RWPE2 (cell line): ENCODE measurements at places on chromosomes 7 and 10.

- H3K4me1 ChIP-seq, result no peaks in the 10 kb centered on the region
- no peak overlapping the region for H3K4me3 ChIP-seq
- peaks cover 3% of the 10 kb centered on the region for H3K27me3 ChIP-seq
- no peaks in the 10 kb centered on the region for H3K36me3 ChIP-seq
These were observed 7.5 kb downstream of the EPHB6 start for GRCh38 chr7:142862351-142862750.

DNA sequence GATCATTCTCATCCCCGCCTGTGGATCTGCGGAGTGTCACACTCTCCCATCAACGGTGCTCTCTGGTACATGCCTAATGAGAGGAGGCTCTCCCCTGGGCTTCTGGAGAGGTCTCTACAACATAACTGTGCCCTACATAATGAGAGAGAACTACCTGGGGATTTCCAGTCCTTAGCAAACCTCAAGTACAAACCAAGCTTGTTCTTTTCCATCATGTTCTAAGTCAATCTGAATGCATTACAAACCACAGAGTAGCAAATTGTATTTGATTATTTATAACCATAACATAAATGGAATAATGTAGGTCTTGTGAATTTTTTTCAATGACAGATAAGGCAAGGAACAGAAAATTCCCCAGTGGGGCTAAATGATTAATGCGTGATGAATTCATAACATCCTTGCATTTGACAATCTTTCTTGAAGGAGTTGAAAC is 412.4 kb upstream of the NRP1 start:
- no peaks in the 10 kb centered on the region for H3K27me3 ChIP-seq
- no peak overlapping the region for H3K27ac ChIP-seq
- no peak for DNase-seq
- H3K36me3 ChIP-seq, result no peaks in the 10 kb centered on the region
- no peaks in the 10 kb centered on the region for H3K4me1 ChIP-seq

DNA sequence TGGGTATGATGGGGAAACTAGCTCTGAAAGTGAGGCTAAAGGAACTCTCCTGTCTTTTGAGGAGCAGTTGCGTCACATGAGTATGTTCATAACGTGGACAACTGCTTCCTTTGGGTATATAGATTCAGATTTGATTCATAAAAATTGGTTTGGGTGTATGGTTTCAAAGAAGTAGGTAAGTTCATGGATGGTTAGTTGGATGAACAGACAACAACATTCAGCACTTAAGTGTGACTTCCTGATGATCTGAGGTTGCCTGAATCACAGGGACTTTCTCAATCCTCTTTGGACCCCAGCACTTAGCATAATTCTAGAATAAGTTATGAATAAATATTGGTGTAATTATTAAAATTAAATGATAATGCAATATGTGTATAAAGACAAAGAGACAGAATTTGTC is 43.4 kb downstream of the MACC1 start:
- no peaks in the 10 kb centered on the region for H3K27me3 ChIP-seq
- no peak overlapping the region for H3K27ac ChIP-seq
- H3K36me3 ChIP-seq, result no peaks in the 10 kb centered on the region
- H3K4me3 ChIP-seq, result no peak overlapping the region

DNA sequence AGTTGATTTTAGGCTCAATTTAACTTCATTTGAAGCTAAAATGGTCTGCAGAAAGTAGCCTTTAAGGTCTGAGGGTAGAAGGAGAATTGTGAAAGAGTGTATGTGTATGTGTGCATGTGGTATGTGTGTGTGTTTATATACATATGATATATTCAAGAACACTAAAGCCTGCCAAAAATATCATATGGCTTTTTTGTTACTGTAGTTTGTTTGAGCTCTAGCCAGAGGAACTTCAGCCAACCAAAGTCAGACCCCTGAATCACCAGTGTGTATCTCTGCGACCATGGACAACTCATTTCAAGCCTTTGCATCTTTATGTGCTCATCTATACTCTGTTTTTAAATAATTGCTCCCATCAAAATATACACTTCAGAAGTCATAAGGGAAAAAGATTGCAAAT is 58.4 kb upstream of the HDAC9 start:
- H3K27ac ChIP-seq, result no peak overlapping the region
- H3K36me3 ChIP-seq, result no peaks in the 10 kb centered on the region
- no peaks in the 10 kb centered on the region for H3K4me1 ChIP-seq

- H3K36me3 ChIP-seq, result no peaks in the 10 kb centered on the region
- no peaks in the 10 kb centered on the region for H3K4me1 ChIP-seq
- H3K27me3 ChIP-seq, result no peaks in the 10 kb centered on the region
- no peak overlapping the region for H3K4me3 ChIP-seq
- H3K27ac ChIP-seq, result no peak overlapping the region
These were observed 441.9 kb upstream of the GRM3 start for GRCh38 chr7:86201767-86202166.

GRCh38 chr10:118926441-118926840 is 103.1 kb upstream of the NANOS1 start:
- no peak overlapping the region for H3K4me3 ChIP-seq
- no peaks in the 10 kb centered on the region for H3K36me3 ChIP-seq
- DNase-seq, result no peak
- H3K27ac ChIP-seq, result no peak overlapping the region
- no peaks in the 10 kb centered on the region for H3K27me3 ChIP-seq

- no peak for DNase-seq
- H3K4me3 ChIP-seq, result no peak overlapping the region
- no peak overlapping the region for H3K27ac ChIP-seq
- no peaks in the 10 kb centered on the region for H3K4me1 ChIP-seq
- H3K36me3 ChIP-seq, result no peaks in the 10 kb centered on the region
These were observed 103.7 kb upstream of the LRRN3 start for GRCh38 chr7:110987127-110987693.

DNA sequence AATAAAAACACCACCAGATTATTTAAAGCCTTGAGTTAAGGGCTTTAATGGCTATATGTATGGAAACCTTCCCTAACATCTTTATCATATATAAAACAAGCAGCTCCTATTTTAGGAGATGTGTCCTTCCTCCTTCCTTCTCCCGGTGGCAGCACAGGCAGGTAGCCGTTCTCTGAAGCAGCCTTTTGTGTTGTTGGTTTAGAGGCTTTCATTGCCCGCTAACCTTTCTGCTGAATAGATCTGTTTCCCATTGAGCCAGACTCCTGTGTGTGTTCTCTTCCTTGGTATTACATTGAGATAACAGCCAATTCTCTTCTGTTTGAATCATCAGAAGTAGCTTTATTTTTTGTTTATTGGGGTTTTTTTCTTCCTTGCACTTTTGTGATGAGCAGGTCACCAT is 131.3 kb downstream of the CACNB2 start:
- no peak for DNase-seq
- no peaks in the 10 kb centered on the region for H3K4me1 ChIP-seq
- no peak overlapping the region for H3K27ac ChIP-seq

GRCh38 chr10:131453721-131454634 is 142.5 kb upstream of the TCERG1L start:
- H3K27ac ChIP-seq, result no peak overlapping the region
- no peak for DNase-seq
- no peak overlapping the region for H3K4me3 ChIP-seq

GRCh38 chr7:25361863-25362262 is 133.6 kb upstream of the NPVF start:
- no peaks in the 10 kb centered on the region for H3K36me3 ChIP-seq
- H3K4me1 ChIP-seq, result no peaks in the 10 kb centered on the region
- H3K4me3 ChIP-seq, result no peak overlapping the region
- H3K27ac ChIP-seq, result no peak overlapping the region
- H3K27me3 ChIP-seq, result peaks cover 9% of the 10 kb centered on the region
- DNase-seq, result no peak

DNA sequence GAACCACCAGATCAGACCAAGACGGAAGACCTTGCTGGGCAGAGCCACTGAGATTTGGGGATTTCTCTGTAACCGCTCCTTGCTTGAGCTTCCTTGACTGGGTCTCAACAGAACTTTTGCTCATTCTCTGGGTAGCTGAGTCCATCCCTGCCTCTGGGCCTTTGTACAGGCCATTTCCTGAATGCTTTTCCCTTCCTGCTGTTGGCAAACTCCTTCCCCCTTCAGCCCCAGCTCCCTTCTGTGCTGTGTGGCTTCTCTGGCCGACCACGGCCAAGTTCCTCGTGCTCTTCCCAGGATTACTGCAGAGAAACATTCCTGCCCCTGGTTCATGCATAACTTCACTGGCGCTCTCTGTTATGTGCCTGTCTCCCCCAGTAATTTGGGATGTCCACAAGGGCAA is 150.5 kb upstream of the GPR26 start:
- no peak overlapping the region for H3K4me3 ChIP-seq
- H3K27ac ChIP-seq, result no peak overlapping the region
- H3K4me1 ChIP-seq, result no peaks in the 10 kb centered on the region
- no peaks in the 10 kb centered on the region for H3K36me3 ChIP-seq

DNA sequence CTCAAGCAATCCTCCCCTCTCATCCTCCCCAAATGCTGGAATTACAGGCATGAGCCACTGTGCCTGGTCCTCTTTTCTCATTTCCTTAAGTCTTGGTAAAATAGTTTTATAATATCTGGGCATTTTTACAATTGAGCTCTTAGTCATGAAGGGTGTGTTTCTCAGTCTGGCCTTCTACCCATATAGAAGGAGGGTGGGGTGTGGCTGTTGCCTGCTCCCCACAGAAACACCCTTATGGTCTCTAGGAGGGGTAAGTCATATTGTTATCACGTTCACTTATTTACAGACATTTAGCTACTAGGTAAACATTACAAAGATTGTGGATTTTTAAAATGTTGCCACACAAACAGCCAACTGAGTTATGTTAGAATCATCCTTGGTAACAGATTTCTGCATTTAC is 6.7 kb upstream of the OTUD1 start:
- no peak for DNase-seq
- no peak overlapping the region for H3K4me3 ChIP-seq
- H3K27ac ChIP-seq, result peak overlapping the region; percentile 26
- H3K4me1 ChIP-seq, result peaks cover 14% of the 10 kb centered on the region
- H3K27me3 ChIP-seq, result no peaks in the 10 kb centered on the region

DNA sequence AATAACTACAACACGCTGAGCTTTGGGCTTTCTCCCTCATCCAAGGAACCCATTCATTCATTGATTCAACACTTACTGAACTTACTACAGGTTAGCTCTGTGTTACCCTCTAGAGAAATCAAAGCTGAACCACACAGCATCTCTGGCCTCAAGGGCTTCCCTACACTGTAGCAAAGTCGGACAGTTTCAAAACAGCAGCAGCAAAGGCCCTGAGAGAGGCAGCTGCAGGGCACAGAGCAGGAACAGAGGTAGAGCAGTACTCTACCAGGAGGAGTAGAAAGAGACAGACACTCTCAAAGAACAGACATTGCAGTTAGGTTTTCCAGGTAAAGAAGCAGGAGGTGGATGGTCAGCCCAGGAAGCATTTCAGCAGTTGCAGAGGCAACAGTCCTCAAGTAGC is 16.1 kb downstream of the DOCK4 start:
- no peaks in the 10 kb centered on the region for H3K27me3 ChIP-seq
- no peak overlapping the region for H3K27ac ChIP-seq
- peaks cover 34% of the 10 kb centered on the region for H3K4me1 ChIP-seq
- no peak for DNase-seq

- H3K36me3 ChIP-seq, result peaks cover 10% of the 10 kb centered on the region
- H3K4me1 ChIP-seq, result peaks cover 13% of the 10 kb centered on the region
- no peaks in the 10 kb centered on the region for H3K27me3 ChIP-seq
- H3K27ac ChIP-seq, result no peak overlapping the region
- H3K4me3 ChIP-seq, result no peak overlapping the region
These were observed 84.0 kb upstream of the BTBD16 start for GRCh38 chr10:122186816-122187810.

- H3K4me3 ChIP-seq, result no peak overlapping the region
- no peak for DNase-seq
- no peaks in the 10 kb centered on the region for H3K36me3 ChIP-seq
- H3K27me3 ChIP-seq, result no peaks in the 10 kb centered on the region
These were observed 426.5 kb downstream of the GFRA1 start for GRCh38 chr10:115846528-115846927.

DNA sequence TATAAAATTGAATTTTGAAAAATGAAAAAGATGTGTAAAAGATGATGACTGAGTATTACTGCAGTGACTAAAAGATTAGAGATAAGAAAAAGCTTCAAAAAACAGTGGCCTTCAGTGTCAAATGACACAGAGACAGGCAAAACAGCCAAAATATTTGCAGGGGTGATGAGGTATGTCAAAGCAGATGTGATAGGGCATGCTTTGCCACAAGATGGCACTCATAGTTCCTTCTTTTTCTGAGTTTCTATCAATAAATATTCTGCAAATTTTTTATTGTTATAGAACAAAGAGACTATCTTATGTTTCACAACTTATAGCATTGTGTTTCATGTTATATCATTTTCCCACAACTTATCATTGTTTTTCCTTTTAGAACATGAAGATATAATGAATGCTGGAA is 344.1 kb upstream of the HPS1 start:
- H3K4me3 ChIP-seq, result no peak overlapping the region
- H3K36me3 ChIP-seq, result no peaks in the 10 kb centered on the region
- DNase-seq, result no peak
- H3K4me1 ChIP-seq, result no peaks in the 10 kb centered on the region

DNA sequence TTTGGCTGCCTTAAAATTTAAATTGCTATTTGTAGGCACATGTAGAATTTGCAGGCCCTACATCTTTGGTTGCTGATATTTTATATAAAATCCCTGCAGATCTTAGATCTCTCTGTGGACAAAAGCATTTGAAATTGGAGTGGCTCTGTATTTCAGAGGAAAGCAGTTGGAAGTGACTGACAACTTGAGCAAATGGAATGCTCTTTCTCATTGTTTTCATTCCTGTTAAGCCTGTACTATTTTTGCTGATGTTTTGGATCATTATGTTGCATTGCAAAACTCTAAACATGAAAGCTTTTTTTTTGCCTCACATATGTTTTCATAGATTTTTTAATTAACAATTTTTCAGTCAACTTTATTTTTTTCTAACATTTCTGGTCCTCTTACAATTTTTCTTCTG is 251.2 kb upstream of the MDFIC start:
- no peak overlapping the region for H3K4me3 ChIP-seq
- peaks cover 3% of the 10 kb centered on the region for H3K27me3 ChIP-seq
- H3K27ac ChIP-seq, result no peak overlapping the region
- no peaks in the 10 kb centered on the region for H3K4me1 ChIP-seq

GRCh38 chr7:19119870-19120486 is 2.5 kb upstream of the TWIST1 start:
- no peak for DNase-seq
- peaks cover 1% of the 10 kb centered on the region for H3K4me1 ChIP-seq
- no peak overlapping the region for H3K27ac ChIP-seq
- H3K36me3 ChIP-seq, result no peaks in the 10 kb centered on the region
- no peak overlapping the region for H3K4me3 ChIP-seq
